ENCODE measurements at places on chromosomes 2 and 18.

- DNase-seq, result no peak
Observed at GRCh38 chr2:150528861-150529801, 41.7 kb upstream of the RND3 start.

DNA sequence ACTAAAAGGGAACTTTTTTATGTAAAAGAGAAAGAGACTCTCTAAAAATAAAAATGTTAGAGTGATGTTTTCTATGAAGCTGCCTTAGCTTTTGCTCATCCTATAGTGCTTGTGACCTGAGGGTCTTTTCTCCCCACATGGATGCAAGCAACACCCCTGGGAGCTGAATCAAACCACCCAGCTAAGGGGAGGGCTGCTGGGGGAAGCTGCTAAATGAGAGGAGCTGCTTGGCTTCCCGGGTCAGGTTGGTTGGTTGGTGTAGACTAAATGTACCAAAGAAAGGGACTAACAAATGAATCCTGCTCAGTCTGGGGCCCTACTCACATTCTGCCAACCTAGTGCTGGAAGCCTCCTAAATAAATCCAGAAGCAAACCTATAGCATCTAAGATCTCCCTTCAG lies 35.0 kb downstream of the AFF3 start:
- DNase-seq, result no peak

DNA sequence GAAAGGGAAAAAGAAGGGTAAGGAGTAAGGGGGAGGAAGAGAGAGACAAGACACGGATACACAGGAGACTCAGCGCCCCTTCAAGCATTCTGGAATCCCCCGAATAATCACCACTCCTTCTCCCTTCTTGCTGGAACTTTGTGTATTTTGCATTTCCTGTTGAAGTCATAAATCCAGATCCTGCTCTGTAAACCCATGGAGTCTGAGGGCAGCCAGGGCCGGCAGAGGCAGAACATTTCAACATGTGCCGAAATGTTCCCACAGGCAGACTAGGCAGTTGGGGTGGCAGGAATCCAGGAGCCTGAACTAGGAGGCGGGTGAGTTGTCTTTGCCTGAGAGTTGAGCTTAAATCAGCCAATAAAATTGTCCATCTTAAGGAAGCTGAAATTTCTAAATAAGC lies 193.1 kb downstream of the SH3RF3 start:
- no peak for DNase-seq

DNA sequence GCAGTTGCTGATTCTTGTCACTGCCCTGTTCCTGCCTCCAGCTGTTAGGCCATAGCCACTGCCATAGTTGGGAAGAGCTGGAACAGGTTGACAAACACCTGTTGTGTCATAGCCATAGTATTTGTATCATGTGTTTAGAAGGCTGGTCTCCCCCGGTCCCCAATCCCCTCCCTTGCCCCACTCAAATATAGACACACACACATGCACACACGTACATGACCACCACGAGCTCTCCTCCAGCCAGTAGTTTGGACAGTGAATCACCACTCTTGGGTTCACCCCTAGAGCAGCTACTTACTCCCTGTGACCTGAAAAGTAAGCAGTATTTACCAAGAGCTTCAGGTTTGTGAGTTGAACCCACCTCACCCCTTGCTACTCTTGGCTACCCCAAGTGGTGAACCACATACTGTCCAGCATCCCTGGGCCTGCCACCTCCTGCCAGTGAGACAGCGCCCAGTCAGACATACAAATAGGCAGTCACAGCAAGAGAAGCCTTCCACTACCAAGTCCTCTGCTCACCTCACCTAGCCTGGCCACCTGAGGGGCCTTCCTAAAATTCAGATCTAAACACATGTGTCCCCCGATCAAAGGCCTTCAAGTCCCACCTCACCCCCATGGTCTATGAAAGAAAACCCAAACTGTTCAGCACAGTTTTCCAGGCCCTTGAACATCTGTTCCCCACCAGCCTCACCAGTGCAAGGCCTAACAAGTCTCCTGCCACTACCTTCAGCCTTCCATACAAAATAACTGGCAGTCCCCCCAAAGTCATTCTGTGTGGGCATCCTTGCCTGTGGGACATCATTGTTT lies 7.1 kb downstream of the PCBP1 start:
- DNase-seq, result no peak

GRCh38 chr2:48633143-48633542 lies 15.5 kb downstream of the GTF2A1L start:
- no peak for DNase-seq

DNA sequence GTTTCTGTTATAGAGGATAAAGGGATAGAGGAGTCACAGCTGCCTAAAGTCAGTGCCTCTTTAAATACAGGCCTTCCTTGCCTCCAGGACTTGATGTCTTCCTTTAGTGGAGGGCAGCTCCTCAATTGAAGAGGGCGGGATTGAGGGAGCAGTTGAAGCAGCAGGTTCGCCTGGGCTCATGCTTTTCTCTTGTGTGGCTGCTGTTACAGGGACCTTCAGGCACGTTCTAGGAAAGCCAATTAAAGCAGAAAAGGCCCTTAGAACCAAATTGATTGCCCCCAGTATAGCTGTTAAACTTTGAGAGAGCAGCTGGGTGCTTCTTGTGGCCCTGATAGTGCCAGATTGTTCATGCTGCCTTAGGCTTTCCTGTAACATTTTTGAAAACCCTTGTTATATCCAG lies 42.0 kb upstream of the LTBP1 start:
- DNase-seq, result no peak

DNA sequence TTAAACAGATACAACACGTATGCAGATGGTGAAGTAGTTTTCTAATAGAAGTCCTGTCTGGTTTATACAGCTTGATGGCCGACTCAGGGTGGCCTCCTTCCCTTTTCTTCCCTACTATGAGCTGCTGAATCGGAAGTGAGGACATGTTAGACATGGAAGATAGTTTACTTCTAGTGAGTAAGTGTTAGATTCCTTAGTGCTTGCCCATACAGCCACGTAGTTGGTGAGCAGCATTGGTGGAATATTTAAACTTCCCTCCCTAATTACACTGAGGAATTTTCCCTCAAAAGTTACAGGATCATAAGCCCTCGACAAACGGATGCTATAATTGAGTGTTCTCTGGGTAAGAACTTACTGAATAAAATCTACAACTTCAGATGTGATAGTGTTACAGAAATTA lies 52.1 kb downstream of the RHBDD1 start:
- DNase-seq, result no peak

DNA sequence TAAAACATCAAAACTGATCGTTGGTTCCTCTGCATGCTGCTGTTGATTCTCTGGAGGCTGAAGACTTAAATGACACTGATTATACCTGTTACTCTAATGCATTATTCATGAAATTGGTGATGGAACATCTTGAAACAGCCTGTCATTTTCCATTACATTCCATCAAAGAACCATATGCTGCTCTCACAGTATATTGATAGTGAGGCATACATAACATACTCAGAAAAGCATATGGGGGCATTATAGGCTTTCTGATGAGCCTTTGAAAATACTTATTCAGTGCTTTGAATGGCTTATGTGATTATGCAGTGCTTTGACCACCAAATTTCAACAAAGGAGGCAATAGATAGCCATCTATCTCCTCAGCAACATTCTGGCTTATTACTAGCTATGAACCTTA lies 392.1 kb downstream of the CDH19 start:
- DNase-seq, result no peak

DNA sequence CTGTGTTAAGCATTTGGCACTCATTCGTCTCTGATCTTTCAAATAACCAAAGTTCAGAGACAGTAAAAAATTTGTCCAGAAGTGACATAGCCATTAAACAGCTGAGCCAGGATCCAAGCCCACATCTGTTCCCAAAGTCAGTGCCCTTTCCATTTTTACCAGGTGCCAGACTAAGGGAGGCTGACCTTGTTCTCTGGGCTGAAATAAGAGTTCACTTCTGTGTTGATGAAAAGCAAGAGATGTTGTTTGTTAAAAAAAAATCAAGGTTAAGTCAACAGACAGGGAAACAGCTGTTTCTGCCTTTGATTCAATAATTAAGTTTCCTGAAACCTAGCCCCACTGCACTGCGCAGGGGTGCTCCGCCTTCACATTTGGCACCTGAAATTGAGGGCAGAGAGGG lies 117.1 kb downstream of the PRKRA start:
- DNase-seq, result no peak

- no peak for DNase-seq
Observed at GRCh38 chr2:154263206-154263605, 391.5 kb downstream of the GALNT13 start.

DNA sequence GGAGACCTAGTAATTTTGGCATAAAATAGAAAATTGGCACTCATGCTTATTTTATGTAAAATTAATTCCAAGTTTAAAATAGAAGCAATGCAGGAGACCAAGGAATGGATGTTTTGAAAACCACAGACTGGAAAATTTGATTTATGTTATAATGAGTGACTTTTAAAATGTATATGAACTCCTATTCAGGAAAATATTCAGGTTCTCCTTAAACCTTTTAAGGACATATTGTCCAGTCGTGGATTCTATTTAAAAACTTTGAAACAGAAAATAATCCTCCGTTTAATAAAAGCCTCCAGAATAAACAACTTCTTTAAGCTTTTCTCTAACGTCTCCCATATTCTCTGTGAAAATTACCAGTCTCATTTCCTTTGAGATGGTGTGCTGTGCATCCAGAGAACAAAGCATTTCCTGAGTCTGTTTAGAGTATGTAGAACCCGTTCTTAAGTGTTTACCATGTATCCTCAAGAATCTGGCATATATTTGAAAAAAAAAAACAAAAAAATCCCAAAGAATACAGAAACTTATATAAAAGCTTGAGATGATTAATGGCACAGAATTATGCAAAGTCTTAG lies 8.6 kb upstream of the YES1 start:
- no peak for DNase-seq

- no peak for DNase-seq
Observed at GRCh38 chr2:128685841-128686496, 367.3 kb upstream of the HS6ST1 start.

- no peak for DNase-seq
Observed at GRCh38 chr2:160279813-160280465, 79.9 kb upstream of the ITGB6 start.

DNA sequence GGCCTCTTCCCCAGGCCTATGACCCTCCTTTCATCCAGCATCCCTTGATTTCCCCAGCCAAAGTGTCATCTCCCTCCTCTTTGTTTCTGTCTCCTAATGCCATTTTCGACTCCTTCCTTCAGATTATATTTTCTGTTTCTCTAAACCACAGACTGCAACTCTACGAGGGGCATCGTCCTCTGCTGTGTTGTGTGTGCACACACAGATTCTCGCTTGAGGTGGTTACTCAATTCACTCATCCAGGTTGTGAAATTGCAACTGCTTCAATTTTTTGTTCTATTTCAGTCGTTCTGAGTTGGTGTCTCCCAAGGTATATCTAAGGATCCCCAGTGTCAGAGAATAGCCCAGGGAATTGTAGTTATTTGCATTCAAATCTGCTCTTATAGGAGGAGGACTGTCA lies 113.5 kb upstream of the NDUFV2 start:
- DNase-seq, result no peak

DNA sequence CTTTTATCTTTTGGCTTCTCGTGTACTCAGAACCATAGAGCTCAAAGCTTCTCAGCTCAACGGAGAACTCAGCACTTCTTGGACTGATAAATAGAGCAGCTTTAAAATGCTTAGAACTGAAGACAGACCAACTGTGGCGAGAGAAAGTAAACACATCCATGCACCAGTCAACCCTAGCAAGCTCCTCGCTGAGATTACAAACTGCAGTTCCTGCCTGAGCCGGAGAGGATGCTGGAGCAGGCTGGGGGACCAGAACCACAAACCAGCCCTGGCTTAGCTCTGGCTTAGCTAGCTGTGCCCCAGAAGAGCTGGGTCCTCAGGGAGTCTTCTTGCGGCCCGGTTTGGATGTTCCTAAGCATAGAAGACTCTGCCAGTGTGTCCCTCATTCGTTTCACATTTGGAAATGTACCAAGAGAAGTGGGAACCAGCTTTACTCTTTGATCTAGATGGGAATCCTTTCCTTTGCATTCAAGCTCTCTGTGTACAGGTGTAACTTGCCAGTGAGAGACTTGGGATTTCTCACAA lies 5.6 kb downstream of the PAX8 start:
- no peak for DNase-seq

GRCh38 chr2:55138014-55138881 lies 88.0 kb upstream of the RTN4 start:
- no peak for DNase-seq

- no peak for DNase-seq
Observed at GRCh38 chr2:9549420-9549819, 6.2 kb downstream of the ADAM17 start.

GRCh38 chr2:163259489-163259888 lies 420.9 kb upstream of the KCNH7 start:
- DNase-seq, result no peak

All from cerebellar nuclear complex (tissue), 1 donor.